ENCODE measurements at places on chromosomes 7 and 10.

- DNase-seq = no peak
Observed at GRCh38 chr7:13748998-13749397, 240.5 kb downstream of the ETV1 start.

DNA sequence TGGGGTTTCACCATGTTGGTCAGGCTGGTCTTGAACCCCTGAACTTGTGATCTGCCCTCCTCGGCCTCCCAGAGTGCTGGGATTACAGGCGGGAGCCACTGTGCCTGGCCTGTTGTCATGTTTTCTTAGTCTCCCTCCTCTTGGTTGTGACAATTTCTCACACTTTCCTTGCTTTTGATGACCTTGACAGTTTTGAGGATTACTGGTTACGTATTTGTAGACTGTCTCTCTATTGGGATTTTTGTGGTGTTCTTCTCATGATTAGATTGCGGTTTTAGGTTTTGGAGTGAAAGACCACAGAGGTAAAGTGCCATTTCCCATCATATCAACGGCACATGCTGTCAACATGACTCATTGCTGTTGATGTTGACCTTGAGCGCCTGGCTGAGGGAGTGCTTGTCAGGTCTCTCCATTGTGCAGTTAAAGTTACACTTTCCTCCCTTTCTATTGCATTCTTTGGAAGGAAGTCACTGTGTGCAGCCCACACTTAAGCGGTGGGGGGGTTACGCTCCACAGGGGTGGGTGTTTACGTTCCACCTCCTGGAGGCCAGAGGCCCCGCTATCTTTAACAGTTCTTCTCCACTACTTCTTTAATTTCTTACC lies 10.8 kb downstream of the NEURL1 start:
- no peak for DNase-seq

DNA sequence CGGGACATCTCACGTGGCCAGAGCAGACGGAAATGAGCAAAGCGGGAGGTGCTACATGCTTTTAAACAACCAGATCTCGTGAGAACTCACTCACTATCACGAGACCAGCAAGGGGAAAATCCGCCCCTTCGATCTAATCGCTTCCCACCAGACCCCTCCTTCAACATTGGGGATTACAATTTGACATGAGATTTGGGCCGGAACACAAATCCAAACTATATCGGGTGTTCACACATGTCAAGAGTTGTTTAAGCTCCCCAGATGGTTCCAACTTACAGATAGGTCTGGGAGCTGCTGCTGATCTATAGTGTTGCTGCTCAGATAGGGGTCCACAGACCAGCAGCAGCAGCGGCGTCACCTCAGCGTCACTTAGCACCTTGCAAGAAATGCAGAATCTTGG lies 194.9 kb downstream of the GPAM start:
- DNase-seq = peak; percentile 36

- DNase-seq = no peak
Observed at GRCh38 chr10:25162391-25162790, 12.4 kb upstream of the GPR158 start.

DNA sequence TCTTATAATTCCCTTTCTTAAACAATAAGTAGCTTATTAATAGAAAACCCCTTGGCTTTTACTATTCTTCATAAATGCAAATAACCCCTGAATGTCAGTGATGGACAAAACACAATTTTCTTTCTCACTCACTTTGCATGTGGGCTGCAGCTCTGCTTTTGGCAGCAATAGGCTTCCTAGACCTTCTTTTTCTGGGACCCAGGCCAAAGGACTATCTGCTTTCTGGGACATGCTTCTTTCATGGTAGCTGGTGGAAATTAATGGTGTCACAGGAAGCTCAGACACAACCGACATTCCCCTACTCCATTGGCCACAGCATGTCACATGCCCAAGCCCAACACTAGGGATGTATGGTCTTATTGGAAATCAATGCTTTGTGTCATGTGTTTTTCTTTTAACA lies 134.3 kb upstream of the MDFIC start:
- no peak for DNase-seq

DNA sequence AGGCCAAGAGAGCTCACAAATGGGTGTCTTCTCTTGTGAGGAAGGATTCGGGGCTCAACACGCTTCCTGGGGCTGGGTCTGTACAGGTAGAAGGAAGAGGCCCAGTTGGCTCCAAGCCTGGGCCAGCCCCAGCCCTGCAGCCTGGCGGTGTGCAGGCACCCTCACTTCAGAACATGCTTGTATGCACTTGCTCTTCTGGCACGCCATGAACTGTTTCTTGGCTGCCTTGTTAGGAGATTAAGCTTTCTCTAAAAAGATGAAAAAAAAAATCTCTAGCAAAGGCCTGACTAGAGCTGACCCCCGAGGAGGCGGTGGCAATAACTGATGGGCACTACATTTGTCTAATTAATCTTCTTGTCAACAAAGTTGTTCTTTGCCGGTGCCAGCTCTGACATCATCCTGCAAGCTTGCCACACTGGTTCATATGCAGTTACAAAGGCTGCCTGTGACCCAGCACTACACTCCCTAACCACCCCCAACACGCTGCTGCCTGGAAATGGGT lies 94.7 kb downstream of the WDR11 start:
- no peak for DNase-seq

DNA sequence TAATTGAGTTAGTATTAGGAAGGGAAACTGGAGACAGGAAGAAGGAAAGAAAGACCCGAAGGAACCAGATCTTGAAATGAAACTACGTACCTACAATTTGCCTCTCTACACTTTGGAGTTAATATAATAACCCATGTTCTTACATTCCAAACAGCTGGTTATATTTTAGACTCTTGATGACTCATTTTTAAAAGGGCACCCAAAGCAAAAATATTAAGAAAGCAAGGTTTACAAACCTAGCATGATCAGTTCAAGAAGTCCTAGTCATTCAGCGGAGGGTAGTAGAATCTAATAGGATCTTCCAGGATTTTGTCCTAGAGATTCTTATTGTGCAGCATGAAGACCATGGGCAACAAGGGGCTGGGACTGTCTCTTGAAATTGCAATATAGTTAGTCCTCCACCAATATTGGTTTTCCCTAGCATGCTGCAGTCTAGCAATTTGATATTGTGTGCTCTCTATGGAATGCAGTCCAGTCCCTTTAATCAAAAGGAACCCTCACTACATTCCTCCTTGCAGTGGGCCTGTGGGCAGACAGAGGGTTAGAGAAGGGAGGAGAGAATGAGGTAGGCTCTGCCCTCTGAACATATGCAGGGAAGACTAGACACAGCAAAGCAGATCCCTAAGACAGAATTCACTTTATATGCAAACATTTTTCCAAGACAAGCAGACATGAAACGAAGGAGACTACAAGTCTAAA lies 230.3 kb downstream of the INHBA start:
- no peak for DNase-seq

GRCh38 chr7:40133561-40134427 lies 628 bp downstream of the MPLKIP start:
- no peak for DNase-seq

DNA sequence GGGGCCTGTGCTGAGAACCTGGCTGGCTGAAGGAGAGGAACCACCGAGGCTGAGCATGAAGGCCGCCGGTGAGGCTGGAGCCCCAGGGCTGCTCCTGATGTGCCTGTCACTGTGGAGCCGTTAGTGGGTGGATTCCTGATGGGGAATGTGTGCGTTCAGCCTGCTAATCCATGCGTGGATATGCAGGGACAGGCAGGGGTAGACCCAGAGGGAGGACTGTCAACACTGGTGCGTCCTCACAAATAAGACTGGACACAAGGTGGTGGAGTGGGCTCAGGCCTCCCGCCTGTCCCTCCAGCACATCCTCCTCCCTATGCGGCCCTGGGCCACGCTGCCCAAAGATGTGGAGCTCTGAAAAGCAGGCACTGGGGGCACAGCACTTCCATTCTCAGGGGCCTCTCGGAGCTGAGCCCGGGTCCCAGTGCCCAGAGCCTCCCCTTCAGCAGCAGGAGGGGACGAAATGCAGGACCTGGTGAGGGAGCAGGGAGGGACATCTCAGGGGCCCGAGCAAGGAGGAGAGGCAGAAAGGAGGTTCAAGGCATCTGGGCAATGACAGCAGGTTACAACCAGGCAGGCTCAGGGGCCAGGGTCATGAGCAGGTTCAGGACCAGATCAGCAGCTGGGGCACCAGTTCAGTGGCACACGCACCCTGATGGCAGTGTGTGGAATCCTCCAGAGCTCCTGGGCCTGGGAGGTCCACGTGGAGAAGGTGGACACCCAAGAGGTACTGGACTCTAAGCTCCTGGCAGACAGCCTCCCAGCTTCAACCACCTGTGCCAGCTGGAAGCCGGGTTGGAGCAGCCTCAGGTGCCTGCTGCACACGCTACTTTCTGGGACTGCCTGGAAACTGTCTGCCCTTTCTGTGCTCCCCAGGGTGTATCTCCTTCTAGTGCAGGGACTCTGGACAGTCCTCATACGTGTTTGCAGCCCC lies 33.5 kb upstream of the ANTXRL start:
- no peak for DNase-seq

DNA sequence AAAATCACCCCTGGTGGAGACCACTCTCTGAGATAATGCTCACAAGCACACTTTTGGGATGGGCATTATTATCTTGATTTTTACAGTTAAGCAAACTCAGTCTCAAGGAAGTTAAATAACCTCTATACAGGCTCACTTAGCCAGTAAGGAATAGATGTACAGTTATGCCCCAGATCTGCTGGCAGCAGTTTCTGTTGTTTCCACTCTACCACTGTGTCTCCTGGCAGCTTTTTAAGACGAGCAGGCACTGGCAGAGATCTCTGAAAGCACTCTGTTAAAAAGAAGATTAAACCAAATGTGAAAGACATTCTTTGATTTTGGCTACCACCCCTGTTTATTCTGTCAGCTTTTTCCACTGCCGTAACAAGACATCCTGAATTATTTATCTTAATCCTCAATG lies 73.2 kb downstream of the SRI start:
- DNase-seq = no peak

- DNase-seq = no peak
Observed at GRCh38 chr7:22607180-22607579, 107.2 kb upstream of the STEAP1B start.

DNA sequence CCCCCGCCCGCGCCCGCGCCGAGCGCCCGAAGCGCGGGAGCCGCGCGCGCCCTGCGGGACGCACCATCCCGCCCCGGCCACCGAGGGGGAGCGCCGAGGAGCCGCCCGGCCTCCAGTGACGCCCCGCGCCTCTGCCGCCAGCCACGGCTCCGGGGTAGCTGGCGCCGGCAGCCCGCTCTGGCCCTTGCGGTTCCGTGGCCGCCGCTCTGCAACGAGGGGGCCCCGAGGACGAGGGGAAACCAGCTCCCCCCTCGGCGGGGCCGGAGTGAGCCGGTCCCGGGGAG lies at the start of gene PAXIP1:
TSS of gene PAXIP1 (minus strand) at position 33 of the 284 bp plus-strand sequence. CDS start 195 bp downstream, outside the sequence.
- no peak for DNase-seq

GRCh38 chr10:111344804-111345203 lies 268.0 kb downstream of the ADRA2A start:
- DNase-seq = peak; percentile 27

GRCh38 chr10:74728225-74728624 lies 98.2 kb upstream of the KAT6B start:
- DNase-seq = no peak

DNA sequence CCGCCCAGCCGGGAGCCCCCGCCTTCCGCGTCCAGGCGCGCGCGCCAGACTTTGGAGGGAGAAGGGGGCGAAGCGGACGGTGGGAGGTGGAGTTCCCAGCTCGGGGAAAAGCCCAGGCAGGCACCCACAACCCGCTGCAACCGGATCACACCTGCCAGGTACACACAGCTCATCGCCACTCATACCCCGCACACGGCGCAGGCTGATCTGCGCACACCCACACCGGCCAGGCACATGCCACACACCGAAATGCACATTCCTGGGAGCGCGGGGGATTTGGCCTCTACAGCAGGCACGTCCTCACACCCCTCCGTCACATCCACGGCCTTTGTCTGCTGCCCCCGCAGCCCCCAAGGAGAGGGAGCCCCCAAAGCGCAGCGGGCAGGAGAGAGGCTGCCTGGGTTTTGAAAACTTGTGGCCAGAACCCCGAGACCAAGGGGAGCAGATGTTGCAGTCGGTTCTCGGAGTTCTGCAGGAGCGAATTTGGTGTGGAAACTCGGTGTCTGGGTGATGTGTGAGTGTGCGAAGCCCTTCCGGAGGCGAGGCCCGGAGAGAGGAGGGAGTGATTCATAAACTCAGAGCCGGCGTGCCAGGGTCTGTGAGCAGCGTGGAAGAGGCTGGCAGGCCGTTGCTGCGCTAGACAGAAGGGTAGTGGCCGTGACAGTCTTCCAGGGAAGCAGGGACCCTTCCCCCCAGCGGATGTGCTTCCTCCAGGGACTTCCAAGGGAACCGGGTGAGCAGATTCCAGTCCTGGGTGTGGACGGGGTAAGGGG lies 734 bp downstream of the CHST3 start:
- DNase-seq = peak; percentile 50

DNA sequence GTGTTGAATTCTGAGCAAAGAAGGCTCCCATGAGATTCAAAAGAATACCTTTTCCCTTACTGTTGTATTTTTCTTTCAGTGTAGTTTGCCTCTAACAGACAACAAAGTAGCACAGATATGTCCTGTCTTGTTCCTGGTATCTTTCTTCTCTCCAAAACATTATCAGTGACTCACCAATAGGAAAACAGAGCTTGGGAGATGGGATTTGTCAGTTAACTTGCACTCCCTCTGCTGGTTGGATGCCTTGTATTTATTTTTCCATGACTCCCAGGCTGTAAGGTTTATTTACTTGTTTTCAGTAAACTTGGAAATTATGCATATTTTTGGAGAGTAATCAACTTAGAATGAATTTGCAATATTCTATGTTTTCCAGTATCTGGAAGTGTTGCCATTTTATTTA lies 129.7 kb downstream of the SAMD9 start:
- DNase-seq = no peak

DNA sequence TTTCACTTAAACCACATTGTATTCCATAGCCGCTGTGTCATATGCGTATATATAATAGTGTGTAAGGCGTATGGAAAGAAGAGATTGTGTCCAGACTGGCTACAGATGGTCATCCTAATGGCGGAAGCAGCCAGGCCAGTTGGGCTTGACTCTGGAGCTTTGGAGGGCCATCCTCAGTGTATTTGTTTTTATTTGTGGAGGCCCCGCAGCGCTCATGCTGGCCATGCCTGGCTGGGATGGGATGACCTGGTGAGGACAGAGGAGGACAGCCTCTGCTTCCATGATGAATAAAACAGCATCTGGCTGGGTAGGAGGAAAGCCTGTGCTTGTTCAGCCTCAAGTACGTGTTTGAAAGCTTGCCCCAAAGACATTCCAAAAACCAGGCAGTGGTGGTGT lies 220.3 kb downstream of the EBF3 start:
- no peak for DNase-seq
